Activated CD4-positive, alpha-beta T cell treated with anti-CD3 and anti-CD28 coated beads, Interleukin-2, amount 10 ng/mL, durations not matched to agents 7 days and 5 days (primary cell): ENCODE measurements at places on chromosomes 12 and 14.

GRCh38 chr14:83128783-83129182, 1595.1 kb upstream of the SEL1L start:
- no peaks in the 10 kb centered on the region for H3K27me3 ChIP-seq
- DNase-seq: no peak
- no peak overlapping the region for H3K4me3 ChIP-seq
- H3K36me3 ChIP-seq: no peaks in the 10 kb centered on the region
- no peaks in the 10 kb centered on the region for H3K4me1 ChIP-seq

DNA sequence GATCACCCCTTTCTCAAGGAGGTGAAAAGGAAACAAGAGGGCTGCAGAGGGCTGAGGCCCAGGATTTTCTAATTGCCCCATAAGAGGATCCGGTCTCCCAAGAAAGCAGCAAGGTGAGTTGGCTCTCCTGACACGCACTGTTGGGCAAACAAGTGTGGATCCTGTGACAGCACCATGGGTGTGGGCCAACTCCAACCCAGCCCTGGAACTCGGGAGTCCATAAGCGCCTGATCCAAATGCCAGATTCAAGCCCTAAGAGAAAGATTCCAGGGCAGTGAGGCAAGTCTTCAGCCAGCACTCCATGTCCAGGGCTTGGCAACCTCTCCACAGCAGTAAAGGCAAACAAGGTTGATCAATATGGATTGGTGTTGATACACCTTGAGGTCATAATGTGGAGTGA, 33.1 kb downstream of the KCNA5 start:
- no peaks in the 10 kb centered on the region for H3K36me3 ChIP-seq
- H3K4me1 ChIP-seq: no peaks in the 10 kb centered on the region
- DNase-seq: no peak
- H3K4me3 ChIP-seq: no peak overlapping the region

GRCh38 chr14:27668531-27668930, 1070.7 kb upstream of the NOVA1 start:
- H3K27me3 ChIP-seq: no peaks in the 10 kb centered on the region
- H3K4me3 ChIP-seq: no peak overlapping the region
- no peak for DNase-seq

DNA sequence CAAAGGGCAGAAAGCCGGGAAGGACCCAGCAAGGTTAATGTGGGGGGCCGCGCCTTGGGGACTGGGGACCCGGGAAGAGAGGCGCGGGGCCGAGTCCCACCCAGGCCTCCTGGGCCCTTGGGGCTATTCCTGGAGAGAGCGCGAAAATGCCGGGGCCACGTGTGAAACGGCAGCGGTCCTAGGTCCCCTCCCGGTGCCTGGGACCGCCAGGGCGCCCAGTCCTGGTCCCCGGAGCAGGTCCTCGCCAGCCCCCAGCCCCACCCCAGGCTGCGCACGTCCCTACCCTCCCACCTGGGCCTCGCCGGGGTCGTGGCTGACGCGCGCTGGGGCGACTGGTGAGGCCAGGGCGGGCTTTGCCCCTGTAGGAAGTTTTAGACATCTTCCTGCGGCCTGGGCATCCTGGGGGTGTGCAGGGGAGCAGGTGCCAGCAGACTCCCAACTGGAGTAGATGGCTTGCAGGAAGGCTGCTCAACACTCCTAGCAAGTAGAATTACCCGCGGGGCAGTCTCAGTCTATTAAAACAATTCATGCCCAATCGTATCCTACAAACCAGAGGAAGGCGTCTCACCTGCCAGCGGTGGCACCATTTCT, 708 bp downstream of the FAR2 start:
- peaks cover 38% of the 10 kb centered on the region for H3K4me1 ChIP-seq
- H3K27ac ChIP-seq: peak overlapping the region; percentile 97
- peak; percentile 10 for DNase-seq
- peak overlapping the region; percentile 95 for H3K4me3 ChIP-seq

DNA sequence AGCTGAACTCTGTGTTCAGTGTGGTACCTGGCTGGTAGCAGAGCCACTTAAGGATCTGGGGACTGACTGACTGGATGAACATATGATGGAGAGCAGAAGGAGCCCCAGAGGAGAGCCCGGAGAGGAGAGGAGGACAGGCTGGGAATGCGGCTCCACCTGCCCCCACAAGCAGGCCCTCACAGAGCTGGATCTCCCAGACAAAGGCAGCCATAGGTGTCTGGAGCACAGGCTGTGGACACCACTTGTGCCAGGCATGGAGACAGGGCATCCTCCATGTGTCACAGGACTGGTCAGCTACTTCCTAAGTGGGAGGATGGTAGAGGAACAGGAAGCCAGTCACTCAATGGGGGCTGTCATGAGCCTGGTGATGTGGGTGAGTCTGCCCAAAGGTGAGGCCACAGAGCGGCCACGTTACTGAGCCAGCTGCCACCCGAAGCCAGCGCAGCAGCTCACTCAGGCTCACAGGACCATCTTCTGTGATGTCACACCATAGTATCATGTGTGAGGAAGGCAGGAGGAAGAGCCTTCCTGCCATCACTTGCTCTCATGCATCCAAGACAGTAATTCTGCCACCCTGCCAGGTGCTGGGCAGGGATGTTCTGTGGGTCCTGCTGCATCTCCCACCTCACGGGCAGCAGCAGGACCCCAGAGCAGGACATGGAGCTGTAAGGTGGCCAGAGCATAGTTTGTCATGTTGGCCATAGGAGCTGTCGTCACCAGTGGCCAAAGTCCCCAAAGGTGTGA, 72.1 kb downstream of the PRIMA1 start:
- H3K36me3 ChIP-seq: no peaks in the 10 kb centered on the region
- DNase-seq: no peak
- no peaks in the 10 kb centered on the region for H3K27me3 ChIP-seq
- H3K4me3 ChIP-seq: no peak overlapping the region
- H3K27ac ChIP-seq: no peak overlapping the region

- H3K4me1 ChIP-seq: no peaks in the 10 kb centered on the region
- no peak for DNase-seq
- peaks cover 10% of the 10 kb centered on the region for H3K27me3 ChIP-seq
- no peaks in the 10 kb centered on the region for H3K36me3 ChIP-seq
Observed at GRCh38 chr12:46963977-46964971, 115.1 kb upstream of the PCED1B start.

DNA sequence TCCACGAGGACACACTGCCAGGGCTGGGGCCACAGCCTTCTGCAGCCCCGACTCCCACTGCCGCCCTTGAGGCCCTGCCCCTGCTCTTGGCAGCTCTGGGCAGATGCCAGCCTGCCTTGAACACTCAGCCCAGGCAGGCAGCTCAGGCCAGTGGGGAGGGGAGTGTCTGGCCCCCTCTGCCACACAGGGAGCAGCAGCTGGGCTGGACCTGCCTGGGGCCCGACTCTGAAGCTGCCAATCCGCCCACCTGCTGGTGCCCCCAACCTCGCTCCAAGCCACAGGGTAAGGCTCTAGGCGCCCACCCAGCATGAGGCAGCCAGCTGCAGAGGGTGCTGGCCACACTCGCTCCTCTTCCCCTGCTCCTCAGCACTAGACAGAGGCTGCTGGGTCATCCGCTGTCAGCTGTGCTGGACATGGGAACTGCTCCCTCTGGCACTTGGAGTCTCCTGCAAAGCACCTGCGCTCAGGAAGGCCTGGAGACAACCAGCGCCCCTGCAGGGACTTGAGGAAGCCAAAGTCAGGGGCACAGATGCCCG, 24.6 kb upstream of the NUDT14 start:
- no peak for DNase-seq
- H3K36me3 ChIP-seq: no peaks in the 10 kb centered on the region
- peaks cover 12% of the 10 kb centered on the region for H3K4me1 ChIP-seq
- no peak overlapping the region for H3K27ac ChIP-seq
- H3K4me3 ChIP-seq: no peak overlapping the region

- peaks cover 42% of the 10 kb centered on the region for H3K4me1 ChIP-seq
- no peak overlapping the region for H3K27ac ChIP-seq
- no peak overlapping the region for H3K4me3 ChIP-seq
- peaks cover 2% of the 10 kb centered on the region for H3K36me3 ChIP-seq
- no peak for DNase-seq
Observed at GRCh38 chr14:23572524-23572828, 4.9 kb upstream of the AP1G2 start.

DNA sequence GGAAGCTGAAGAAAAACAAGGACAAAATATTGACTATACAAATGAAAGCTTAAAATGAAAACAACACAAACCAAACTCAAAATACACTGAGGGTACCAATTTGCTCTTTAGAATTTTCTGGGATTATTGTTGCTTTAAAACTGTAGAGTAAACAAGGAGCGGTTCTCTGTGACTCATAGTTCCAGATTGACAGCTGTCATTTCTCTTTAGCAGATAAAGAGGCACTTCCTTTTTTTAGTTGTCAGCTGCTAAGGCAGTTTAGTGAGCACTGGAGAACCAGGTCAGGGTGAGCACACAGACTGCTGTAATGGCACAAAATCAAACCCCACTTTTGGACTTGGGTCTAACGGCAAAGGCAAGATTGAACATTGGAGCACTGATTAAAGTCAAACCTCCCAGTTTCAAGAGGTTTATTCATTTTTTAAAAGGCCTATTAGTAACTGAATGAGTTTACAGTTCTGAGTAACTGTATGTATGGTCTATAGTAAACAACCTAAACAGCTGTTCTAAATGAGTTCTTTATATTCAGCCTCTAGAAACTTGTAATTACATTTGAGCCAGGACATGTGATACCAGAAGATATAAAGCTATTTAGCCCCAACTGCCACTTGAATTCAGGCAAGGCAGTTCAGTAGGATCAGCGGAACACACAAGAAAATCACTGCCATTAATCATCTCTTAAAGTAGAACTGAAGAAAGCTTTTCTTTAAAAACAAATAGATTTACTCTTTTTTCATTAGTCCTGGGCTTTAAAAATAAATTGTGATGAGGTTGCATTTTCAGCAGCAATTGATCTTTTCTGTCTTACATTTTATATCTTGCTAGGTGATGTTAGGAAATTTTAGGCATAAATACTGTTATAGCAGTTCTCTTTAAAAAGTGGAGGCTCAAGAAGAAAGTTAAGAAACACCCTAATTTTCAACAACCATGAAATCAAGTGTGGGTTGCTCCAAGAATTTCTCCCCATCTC, 71.7 kb upstream of the PRICKLE1 start:
- H3K4me1 ChIP-seq: no peaks in the 10 kb centered on the region
- H3K27me3 ChIP-seq: no peaks in the 10 kb centered on the region
- no peak overlapping the region for H3K4me3 ChIP-seq
- no peak for DNase-seq
- no peak overlapping the region for H3K27ac ChIP-seq

GRCh38 chr12:52062167-52063081, 7.4 kb upstream of the ATG101 start:
- H3K27ac ChIP-seq: no peak overlapping the region
- DNase-seq: no peak
- no peaks in the 10 kb centered on the region for H3K36me3 ChIP-seq
- peaks cover 8% of the 10 kb centered on the region for H3K4me1 ChIP-seq

- peaks cover 51% of the 10 kb centered on the region for H3K36me3 ChIP-seq
- H3K4me1 ChIP-seq: peaks cover 22% of the 10 kb centered on the region
- H3K27ac ChIP-seq: no peak overlapping the region
- no peak overlapping the region for H3K4me3 ChIP-seq
- no peak for DNase-seq
Observed at GRCh38 chr12:49330032-49330619, 6.9 kb downstream of the C1QL4 start.
